Gastrocnemius medialis (tissue), 4 donors: ENCODE measurements at places on chromosomes 7 and 10.

DNA sequence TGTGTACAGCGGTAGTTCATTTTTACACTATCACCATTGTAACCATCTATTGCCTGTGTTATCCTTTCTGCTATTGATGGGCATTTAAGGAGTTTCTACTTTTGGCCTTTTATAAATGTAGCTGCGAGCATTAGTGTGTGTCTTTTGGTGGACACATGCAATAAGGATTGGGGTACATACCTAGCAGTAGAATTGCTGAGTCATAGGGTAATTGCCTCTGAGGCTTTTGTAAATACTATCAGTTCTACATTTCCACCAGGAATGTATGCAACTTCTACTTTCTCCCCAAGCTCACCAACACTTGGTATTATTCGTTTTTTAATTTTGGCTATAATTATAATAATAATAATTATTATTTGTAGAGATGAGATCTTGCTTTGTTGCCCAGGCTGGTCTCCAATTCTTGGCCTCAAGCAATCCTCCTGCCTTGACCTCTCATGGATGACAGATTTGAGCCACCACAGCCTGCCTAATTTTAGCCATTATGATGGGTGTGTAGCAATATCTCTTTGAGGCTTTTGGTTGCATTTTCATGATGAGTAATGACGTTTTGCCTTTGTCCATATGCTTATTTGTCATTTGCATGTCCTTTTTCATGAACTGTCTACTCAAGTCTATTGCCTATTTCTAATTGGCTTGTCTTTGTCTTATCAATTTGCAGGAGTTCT is 277.0 kb downstream of the ACTR3B start:
- no peaks in the 10 kb centered on the region for H3K27me3 ChIP-seq
- DNase-seq, result no peak
- no peak overlapping the region for H3K4me3 ChIP-seq

DNA sequence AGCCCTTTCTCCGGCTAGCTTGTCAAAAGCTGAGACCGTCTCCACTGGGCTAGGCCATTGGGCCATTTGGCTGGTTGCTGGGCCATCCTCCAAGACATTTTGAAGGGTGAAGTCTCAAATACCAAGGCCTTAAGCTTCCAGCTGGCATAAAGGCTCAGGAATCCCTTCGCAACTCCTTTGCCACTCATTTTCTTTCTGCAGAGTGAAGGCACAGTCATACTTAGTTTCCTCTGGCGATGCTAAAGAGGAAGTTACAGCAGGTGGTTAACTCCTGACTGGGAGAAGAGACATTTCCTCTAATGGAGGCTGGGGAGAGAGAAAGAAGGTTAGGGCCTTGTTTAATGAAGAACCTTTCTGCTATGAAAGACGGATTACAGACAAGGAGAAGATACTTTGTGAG is 4.8 kb upstream of the REPIN1 start:
- no peaks in the 10 kb centered on the region for H3K27me3 ChIP-seq
- H3K4me3 ChIP-seq, result no peak overlapping the region
- no peaks in the 10 kb centered on the region for H3K36me3 ChIP-seq
- H3K27ac ChIP-seq, result peak overlapping the region; percentile 78
- peak; percentile 62 for DNase-seq

- H3K36me3 ChIP-seq, result no peaks in the 10 kb centered on the region
- H3K27ac ChIP-seq, result no peak overlapping the region
- no peaks in the 10 kb centered on the region for H3K27me3 ChIP-seq
These were observed 319.3 kb upstream of the CACNA2D1 start for GRCh38 chr7:82762880-82763279.

DNA sequence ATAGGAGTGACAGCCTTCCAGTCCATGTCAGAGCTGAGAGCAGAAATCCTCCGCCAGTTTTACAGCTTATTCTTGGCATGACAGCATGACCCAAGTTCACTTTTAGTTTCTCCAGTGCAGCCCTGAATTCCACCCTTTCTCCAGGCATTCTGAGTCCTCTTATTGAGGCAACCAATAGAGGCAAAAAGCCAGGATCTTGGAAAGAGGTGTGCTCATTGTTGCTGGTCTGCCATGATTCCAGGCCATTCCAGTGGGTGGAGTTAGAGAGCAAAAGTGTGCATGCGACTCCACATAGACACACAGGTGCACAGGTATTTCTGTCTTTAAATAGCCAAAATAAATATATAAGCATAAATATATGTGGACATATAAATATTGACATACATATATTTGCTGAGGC is 224.7 kb upstream of the ADARB2 start:
- no peak overlapping the region for H3K4me3 ChIP-seq
- H3K27ac ChIP-seq, result no peak overlapping the region
- no peaks in the 10 kb centered on the region for H3K36me3 ChIP-seq
- no peaks in the 10 kb centered on the region for H3K27me3 ChIP-seq
- H3K4me1 ChIP-seq, result no peaks in the 10 kb centered on the region
- no peak for DNase-seq

DNA sequence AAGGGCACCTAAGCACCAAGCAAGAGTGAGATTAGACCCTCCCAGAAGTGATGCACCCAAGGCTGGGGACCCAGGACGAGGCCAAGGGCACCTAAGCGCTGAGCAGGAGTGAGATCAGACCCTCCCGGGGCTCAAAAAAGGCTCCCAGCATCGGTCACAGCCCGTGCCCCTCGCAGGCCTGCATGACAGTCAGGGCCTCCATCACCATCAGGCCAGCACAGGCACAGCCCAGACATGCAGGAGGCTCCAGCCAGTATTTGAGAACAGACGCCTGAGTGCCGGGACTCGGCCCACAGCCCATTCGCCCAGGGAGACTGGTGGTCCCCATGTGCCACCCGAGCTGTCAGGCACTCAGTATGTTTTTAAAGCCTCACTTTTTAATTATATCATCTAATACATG is 595.9 kb downstream of the PTPRN2 start:
- DNase-seq, result no peak
- H3K36me3 ChIP-seq, result no peaks in the 10 kb centered on the region
- peaks cover 3% of the 10 kb centered on the region for H3K27me3 ChIP-seq
- H3K4me1 ChIP-seq, result no peaks in the 10 kb centered on the region
- no peak overlapping the region for H3K4me3 ChIP-seq

GRCh38 chr10:97748116-97748515 is 11.2 kb downstream of the ZFYVE27 start:
- DNase-seq, result no peak
- peaks cover 2% of the 10 kb centered on the region for H3K36me3 ChIP-seq
- no peak overlapping the region for H3K4me3 ChIP-seq
- no peaks in the 10 kb centered on the region for H3K27me3 ChIP-seq
- H3K4me1 ChIP-seq, result no peaks in the 10 kb centered on the region
- H3K27ac ChIP-seq, result no peak overlapping the region

- H3K4me3 ChIP-seq, result no peak overlapping the region
- no peaks in the 10 kb centered on the region for H3K27me3 ChIP-seq
- DNase-seq, result no peak
- no peaks in the 10 kb centered on the region for H3K36me3 ChIP-seq
- H3K4me1 ChIP-seq, result no peaks in the 10 kb centered on the region
These were observed 287.8 kb downstream of the PHF14 start for GRCh38 chr7:11261470-11261869.

GRCh38 chr7:111756687-111757178 is 194.4 kb upstream of the IMMP2L start:
- H3K27ac ChIP-seq, result peak overlapping the region; percentile 47
- H3K4me1 ChIP-seq, result no peaks in the 10 kb centered on the region
- no peaks in the 10 kb centered on the region for H3K27me3 ChIP-seq
- H3K36me3 ChIP-seq, result peaks cover 21% of the 10 kb centered on the region
- DNase-seq, result peak; percentile 31

GRCh38 chr10:4121502-4122380 is 336.7 kb upstream of the KLF6 start:
- no peaks in the 10 kb centered on the region for H3K27me3 ChIP-seq
- peak overlapping the region; percentile 6 for H3K4me3 ChIP-seq
- no peak for DNase-seq
- H3K36me3 ChIP-seq, result no peaks in the 10 kb centered on the region
- H3K27ac ChIP-seq, result no peak overlapping the region
- H3K4me1 ChIP-seq, result no peaks in the 10 kb centered on the region

DNA sequence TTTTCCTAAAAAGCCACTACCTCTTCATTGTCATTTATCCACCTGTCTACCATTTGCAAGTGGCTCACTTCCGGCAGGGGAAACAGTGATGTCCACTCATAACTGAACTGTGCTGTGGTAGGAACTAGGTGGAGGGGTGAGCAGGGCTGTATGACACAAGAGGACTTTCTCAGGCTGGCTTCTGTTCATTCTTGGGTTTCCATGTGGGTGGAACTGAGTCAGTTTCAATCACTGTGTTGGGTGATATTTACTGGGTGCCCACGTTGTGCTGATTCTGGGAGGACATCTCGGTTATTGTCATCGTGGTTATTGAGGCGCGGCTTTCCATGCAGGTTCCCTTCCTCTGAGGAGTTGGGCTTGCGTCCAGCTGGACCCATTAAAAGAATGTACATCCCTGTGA is 38.8 kb downstream of the RAMP3 start:
- no peak for DNase-seq
- H3K4me3 ChIP-seq, result no peak overlapping the region
- no peaks in the 10 kb centered on the region for H3K27me3 ChIP-seq
- no peak overlapping the region for H3K27ac ChIP-seq

DNA sequence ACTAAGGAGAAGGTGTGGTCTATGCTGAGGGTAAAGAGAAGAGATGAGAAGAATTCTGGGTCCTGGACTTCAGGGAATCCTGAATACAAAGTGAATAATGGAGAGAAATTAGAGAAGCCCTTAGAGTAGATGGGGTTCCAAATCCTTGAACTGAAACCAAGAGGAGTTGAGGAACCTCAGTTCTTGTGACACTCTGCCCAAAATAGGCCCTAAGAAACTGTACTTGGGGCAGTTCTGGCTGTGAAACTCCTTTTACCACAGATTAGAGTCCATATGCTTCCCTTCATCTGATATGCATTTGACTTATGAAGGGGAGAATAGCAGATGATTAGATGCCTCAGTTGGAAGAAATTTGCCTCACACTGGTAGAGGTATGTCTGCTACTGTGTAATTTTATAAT is 19.0 kb downstream of the TES start:
- H3K4me1 ChIP-seq, result peaks cover 19% of the 10 kb centered on the region
- H3K27me3 ChIP-seq, result no peaks in the 10 kb centered on the region
- DNase-seq, result no peak
- H3K36me3 ChIP-seq, result no peaks in the 10 kb centered on the region
- H3K27ac ChIP-seq, result peak overlapping the region; percentile 73

GRCh38 chr10:48463318-48464003 is 141.4 kb downstream of the ARHGAP22 start:
- DNase-seq, result no peak
- peaks cover 13% of the 10 kb centered on the region for H3K4me1 ChIP-seq
- no peak overlapping the region for H3K4me3 ChIP-seq
- no peaks in the 10 kb centered on the region for H3K36me3 ChIP-seq
- no peak overlapping the region for H3K27ac ChIP-seq
- no peaks in the 10 kb centered on the region for H3K27me3 ChIP-seq

DNA sequence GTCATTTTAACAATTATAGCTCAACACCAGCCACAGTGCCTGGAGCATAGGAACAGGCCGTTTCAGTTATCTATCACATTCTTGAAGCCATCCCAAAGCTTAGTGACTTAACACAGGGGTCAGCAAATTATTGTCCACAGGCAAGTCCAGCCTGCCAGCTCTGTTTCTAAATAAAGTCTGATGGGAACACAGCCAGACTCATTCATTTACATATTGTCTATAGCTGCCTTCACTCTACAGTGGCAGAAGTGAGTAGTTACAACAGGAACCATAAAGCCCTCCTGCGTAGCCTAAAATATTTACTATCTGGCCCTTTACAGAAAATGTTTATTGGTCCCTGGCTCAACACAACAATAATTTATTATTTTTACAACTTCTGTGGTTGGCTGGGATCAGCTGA is 407.5 kb upstream of the AUTS2 start:
- no peak overlapping the region for H3K27ac ChIP-seq
- no peak for DNase-seq
- no peaks in the 10 kb centered on the region for H3K4me1 ChIP-seq

DNA sequence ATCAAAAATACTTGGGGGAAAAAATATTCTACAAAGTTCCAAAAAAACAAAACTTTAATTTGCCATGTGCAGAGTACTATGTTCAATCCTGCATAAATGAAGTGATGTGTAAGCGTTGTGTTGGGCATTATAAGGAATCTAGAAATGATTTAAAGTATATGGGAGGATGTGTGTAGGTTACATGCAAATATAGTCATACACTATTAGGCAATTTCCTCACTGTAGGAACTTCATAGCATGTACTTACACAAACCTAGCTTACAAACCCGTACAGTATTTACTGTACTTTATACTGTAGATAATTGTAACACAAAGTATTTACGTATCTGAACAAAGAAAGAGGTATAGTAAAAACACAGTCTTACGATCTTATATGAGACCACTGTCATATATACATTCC is 72.3 kb downstream of the NRBF2 start:
- H3K27me3 ChIP-seq, result no peaks in the 10 kb centered on the region
- peaks cover 50% of the 10 kb centered on the region for H3K4me1 ChIP-seq
- no peak overlapping the region for H3K4me3 ChIP-seq
- peaks cover 18% of the 10 kb centered on the region for H3K36me3 ChIP-seq
- DNase-seq, result no peak

- H3K4me3 ChIP-seq, result no peak overlapping the region
- no peaks in the 10 kb centered on the region for H3K36me3 ChIP-seq
- no peak overlapping the region for H3K27ac ChIP-seq
- DNase-seq, result no peak
- no peaks in the 10 kb centered on the region for H3K4me1 ChIP-seq
These were observed 106.9 kb upstream of the LYZL1 start for GRCh38 chr10:29181936-29182335.
